SIG-M5 (cell line): ENCODE measurements at places on chromosomes 5 and 9.

DNA sequence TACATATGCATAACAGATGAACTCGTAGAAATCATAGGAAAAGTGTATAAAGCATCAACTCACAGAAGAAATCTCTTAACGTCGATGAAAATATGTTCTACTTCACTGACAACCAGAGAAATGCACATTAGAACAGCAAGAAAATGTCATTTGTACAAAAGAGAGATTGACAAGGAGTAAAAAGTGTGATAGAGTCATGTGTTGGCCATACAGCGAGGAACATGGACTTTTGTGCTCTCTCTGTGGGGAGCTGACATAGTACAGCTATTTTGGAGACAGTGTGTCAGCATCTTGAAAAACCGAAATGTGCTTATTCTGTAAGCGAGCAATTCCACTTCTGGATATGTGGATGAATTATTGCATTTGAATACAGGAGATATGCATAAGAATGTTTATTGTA, 477.9 kb downstream of the ICE1 start:
- DNase-seq: no peak

DNA sequence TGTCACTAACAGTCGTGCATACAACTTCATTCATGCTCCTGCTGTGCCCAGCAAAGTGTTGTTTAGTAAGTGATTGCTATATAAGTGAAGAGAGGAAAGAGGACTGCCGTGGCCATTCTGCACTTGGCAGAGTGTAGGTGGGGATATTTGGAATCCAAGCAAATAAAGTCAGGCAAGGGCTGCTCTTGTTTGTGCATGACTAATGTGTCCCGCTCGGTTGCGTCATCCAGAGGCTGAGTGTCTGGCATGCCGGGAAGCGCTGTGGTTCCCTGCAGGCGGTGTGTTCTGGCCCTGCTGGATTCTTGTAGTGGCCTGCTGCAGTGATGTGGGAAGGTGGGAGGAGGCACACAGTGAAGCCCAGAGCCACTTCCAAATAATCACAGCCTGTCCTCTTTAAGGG, 136.9 kb upstream of the ANKH start:
- no peak for DNase-seq

GRCh38 chr9:121474231-121474947, 25.3 kb downstream of the GGTA1 start:
- DNase-seq: no peak

DNA sequence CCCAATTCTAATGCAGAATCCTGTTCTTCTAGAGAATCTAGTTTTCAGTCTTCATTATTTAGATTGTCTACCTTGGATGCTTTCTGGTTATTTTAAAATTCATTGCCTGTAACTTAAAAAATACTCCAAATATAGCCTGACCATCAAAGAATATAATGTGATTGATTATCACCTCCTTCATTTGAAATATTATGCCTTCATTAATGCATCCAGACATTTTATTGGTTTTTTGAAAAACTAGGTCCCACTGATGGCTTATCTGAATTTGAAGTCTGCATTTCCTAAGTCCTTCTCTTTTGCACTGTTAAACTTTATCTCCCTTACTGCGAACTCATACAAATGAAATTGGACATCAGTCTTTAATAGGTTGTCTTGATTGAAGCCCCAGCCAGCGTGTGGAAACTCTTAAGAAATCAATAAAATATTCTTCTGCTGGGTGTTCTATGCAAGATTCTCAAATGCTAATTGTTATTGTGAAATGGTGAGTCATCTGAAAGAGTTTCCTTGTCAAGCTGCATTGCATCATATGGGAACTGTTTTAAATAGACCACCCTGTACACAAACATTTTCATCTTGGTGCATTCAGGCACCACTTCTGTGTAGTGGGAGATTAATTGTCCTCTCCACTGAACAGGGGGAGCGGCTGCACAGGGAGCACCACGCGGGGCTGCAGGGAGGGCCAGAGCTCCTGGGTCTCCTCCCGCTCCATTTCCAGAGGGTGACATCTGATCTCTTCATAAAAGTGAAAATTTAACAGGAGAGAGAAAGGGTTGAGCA, 92.3 kb upstream of the FANCC start:
- DNase-seq: peak; percentile 79

GRCh38 chr9:8037745-8038144, 238.2 kb upstream of the DMAC1 start:
- no peak for DNase-seq

DNA sequence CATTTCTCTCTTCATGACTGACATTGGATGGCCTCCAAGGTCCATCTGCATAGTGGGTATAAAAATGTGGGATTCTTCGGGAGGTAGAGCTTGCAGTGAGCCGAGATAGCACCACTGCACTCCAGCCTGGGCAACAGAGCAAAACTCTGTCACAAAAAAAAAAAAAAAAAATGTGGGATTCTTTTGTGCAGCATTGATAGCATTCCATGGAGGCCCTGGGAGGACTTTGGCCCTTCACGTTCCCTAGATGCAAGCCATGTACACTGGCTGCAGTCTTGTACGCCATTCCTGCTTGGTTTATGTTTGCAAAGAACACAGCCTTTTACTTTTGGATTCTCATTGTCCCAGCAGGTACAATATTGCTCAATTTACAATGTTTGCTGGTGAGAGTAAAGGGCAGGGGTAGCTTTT, 157.8 kb downstream of the SLCO4C1 start:
- no peak for DNase-seq

- no peak for DNase-seq
Measured at GRCh38 chr5:1390861-1391600, 46.1 kb upstream of the CLPTM1L start.

DNA sequence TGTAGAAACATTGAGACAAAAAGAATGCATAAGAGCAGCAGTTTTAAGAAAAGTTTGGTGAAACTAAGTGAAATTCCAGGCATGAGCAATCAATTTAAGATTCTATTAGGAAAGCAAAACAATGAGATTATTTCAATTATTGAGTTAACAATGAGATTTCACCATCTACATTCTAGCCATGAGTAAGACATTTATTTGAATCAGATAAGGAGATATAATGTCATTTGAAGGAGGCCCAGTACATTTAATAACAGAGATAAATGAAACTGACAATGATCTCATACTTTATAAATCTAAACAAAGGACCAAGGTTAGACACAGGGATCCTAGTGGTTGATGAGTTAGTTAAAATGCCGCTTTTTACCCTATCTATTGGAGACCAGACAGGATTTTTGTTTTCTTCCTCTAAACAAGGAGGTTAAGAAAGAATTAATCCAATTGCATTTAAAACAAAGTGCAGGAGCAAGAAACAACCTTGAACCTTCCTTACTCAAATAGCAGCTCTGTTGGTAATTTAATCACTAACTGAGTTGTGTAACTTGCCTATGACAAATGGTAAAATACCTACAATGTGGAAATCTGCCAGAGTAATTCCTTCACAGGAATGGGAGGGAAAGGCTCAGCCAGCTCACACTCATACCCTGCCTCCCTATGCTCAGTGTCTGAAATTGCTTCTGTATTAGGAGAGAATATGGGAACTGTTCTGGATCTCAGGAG, 103.5 kb upstream of the NR3C1 start:
- DNase-seq: no peak

- DNase-seq: no peak
Measured at GRCh38 chr5:179858241-179858585, 404 bp downstream of the MRNIP start.

DNA sequence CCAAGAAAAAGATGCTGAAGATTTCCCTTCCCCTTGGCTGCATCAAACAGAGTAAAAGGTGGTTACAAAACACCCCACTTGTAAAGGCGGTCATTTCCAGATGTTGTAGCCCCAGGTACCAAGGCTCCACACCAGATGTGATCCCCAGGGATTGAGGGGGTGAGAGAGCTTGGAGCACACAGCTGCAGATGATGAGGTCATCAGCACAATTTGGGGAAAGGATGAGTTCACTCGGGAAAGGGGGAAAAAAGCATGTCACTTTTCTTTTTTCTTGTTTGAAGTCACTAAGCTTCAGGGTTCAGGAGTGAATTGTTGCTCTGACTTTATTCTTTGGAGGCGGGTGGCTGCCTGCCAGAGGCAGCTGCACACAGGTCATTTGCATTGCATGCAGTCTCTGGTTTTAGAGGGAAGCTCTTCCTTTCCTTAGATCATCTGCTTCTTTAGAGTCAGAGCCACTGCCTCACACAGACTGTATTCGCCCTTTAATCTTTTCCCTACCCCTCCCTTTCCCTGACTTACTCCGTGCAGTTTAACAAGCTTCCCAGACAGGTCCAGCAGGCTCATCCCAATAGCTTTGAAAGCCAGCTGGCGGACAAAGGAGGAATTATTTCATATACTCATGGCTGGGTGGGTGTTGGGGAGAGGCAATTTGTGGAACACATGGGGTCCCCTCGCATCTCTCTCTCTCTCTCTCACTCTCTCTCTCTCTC, 409.3 kb upstream of the SLC24A2 start:
- no peak for DNase-seq

- no peak for DNase-seq
Measured at GRCh38 chr9:120513825-120514396, 66.1 kb downstream of the CDK5RAP2 start.

GRCh38 chr5:126015235-126016181, 407.7 kb upstream of the GRAMD2B start:
- no peak for DNase-seq

GRCh38 chr5:50665091-50665490, 1.3 kb upstream of the PARP8 start:
- DNase-seq: no peak

DNA sequence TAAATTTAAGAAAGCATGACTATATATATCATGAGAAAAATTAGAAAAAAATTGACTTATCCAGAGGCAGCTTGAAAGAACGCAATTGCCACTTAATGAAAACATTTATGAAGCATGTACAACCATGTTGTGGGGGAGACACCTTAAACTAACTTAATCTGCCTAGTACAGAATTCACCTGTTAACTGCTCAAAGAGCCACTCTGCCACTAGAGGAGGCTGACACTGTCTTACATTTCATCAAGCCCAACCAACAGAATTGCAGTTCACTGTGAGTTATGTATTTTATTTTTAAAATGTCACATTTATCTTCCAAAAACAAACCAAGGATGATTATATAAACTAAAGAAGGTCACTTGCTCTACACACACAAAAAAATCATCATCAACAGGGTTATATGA, 252.9 kb downstream of the MLLT3 start:
- DNase-seq: no peak

GRCh38 chr9:101671567-101671966, 66.9 kb downstream of the GRIN3A start:
- DNase-seq: no peak

DNA sequence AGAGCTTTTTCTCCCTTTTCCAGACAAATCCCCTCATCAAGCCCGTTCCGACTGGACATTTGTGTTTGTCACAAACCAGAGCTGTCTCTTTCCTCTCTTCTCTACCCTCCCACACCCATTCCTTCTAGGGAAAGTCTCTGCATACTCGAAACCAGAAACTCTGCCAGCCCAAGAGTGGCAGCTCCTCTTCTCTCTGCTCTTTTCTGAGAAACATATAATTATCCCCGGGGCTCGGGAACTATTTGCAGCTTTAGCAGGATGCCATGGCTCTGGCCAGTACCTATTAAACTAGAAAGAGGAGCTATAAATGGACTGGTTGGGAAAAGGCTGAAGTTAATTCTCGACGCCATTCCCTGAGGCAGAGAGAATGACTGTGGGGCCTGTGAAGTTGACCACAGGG, 82.6 kb downstream of the SH3PXD2B start:
- DNase-seq: no peak

DNA sequence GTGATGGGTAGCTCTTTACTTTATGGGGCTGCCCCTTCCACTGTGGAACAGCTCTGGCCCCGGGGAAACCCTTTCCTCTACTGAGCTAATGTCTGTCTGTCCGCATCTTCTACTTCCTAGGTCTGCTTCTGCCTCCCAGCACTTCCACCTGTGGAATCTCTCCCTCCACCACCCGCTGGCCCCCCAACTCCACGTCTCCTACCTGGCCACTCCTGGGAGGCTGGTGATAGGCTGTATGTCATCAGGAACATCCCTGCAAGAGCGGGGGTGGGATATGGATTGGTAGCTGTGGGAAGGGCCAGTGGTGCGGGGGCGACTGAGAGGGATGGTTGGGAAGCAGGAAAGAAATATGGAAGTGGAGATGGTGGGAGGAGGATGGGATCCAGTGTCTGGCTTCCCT, 9.2 kb downstream of the ALAD start:
- DNase-seq: no peak

DNA sequence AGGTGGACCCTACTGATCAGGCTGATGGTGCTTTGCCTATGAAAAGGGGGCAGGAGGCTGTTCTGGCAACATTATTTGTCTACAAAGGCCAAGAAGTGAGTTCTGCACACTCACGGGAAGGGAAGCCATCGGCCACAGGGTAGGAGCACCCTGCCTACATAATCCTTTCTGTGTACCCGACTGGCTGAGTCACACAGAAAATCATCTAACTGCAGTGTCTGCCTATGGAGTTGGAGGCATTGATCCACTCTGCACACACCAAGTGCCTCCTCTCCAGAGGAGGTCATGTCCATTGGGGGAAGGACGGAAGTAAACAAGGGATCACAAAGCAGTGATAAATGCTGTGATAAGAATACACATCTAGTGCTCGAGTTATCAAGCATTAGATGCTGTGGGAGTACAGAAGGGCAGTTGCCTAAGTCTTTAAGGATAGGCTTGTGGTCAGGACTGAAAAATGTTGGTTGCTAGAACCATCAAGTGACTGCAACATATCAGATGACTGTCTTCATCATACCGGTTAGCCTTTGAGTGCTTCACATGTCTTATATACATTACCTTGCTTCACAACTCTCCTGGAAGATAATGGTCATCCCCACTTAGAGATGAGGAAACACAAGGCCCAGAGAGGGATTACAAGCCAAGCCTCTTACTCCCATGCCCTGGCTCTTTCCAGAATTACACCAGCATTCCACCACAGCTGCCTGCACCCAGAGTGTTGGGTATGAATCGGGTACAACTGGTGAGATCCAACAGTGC, 1.3 kb upstream of the SLC2A8 start:
- DNase-seq: no peak

DNA sequence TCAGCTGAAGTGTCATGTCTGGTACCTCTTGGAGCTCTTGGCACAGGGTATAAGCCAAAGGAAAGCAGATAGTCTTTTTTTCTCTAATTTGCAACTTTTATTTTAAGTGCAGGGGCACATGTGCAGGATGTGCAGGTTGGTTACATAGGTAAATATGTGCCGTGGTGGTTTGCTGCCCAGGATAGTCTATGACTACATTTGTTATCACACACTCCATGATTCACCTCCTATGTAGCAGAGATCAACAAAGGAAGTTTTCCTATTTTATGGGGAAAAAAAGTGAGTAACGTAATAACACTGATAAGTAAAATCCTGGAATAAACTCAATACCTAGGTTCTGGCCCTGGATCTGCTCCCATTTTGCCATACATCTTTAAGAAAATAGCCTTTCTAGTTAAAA, 234.6 kb downstream of the CAAP1 start:
- DNase-seq: no peak
